ENCODE measurements at places on chromosomes 12 and 14.

- no peak for DNase-seq
These were observed 494 bp downstream of the TMTC3 start for GRCh38 chr12:88142610-88142991.

DNA sequence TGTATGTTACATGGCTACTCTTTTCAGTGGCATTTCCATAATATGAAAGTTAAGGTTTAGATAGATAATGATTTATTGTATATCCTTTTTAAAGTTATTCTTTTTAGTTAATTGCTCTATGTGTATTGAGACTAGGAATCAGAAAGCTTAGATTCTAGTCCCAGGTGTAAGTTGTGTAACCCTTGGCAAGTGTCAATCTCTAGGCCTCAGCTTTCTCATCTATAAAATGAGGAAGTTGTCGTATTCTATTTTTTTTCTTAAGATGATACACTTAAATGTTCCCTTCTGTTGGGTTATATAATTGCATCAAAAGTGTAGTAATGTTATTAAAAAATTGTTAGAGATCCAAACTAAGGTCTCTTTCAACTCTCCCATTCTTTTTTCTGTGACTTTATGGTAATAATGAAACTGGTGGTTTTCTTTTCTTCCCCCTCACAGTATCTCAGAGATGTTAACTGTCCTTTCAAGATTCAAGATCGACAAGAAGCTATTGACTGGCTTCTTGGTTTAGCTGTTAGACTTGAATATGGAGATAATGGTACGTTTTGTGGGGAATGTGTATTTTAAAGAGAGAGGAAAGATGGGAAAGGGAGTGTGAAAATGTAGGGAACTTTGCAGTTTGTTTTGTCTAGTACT is 4.1 kb downstream of the RTRAF start:
- DNase-seq, result no peak

- no peak for DNase-seq
These were observed 32.6 kb downstream of the NGB start for GRCh38 chr14:77238356-77238755.

GRCh38 chr12:20370014-20370386 is 1.7 kb downstream of the PDE3A start:
- no peak for DNase-seq

DNA sequence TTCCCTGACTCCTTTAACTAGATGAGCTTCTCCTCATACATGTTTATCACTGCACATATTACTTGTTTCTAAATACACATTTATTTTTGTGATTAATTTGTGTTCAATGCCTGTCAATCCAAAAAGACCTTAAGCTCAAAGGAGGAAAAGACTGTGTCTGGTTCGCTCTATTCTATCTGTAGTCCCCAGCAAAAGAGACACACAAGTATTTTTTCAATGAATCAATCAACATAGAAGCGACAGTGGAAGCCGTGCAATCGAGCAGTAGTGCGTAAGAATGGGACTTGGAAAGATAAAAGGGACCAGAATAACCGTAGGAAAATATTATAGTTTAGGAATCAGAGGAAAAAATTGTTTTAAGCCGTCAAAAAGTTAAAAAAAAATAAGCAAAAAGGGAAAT is 951 bp downstream of the WDHD1 start:
- no peak for DNase-seq

GRCh38 chr12:95336387-95337067 is 118.9 kb downstream of the VEZT start:
- no peak for DNase-seq

GRCh38 chr14:72617391-72618031 is 276.4 kb downstream of the DPF3 start:
- no peak for DNase-seq

GRCh38 chr14:24910408-24910986 is 139.4 kb downstream of the STXBP6 start:
- DNase-seq, result no peak

- no peak for DNase-seq
These were observed 2.7 kb downstream of the CREBL2 start for GRCh38 chr12:12614342-12614741.

- no peak for DNase-seq
These were observed 12.6 kb upstream of the PTPRR start for GRCh38 chr12:70933133-70933532.

GRCh38 chr14:38108681-38109080 is 99.0 kb upstream of the SSTR1 start:
- no peak for DNase-seq

- no peak for DNase-seq
These were observed 161.7 kb upstream of the RMST start for GRCh38 chr12:97300891-97301290.

DNA sequence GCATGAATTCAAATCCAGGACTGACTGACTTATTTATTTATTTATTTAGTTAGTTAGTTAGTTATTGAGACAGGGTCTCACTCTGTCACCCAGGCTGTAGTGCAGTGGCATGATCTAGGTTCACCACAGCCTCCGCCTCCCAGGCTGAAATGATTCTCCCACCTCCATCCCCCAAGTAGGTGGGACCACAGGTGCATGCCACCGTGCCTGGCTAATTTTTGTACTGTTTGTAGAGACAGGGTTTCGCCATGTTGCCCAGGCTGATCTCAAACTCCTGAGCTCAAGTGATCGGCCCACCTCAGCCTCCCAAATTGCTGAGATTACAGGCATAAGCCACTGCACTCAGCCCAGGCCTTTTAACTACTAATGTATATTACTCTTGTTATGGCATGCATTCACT is 36.0 kb downstream of the BTG1 start:
- no peak for DNase-seq

DNA sequence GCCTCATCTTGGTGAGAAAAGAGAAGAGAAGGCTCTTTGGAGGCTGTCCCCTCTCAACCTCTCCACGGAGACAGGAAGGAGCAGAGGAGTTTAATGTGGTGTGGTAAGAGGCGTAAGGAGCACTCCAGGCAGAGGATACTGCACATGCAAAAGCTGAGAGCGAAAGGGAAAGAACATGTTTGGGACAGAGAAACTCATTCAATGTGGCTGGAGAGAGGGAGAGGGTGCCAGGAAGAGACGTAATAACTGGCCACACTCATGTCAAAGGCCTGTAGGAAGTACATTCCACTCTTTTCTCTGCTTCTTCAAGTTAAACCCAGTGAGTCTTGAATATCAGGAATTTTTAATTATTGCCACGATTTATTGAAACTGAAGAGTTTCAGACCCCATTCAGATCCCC is 12.0 kb downstream of the VDR start:
- DNase-seq, result no peak

DNA sequence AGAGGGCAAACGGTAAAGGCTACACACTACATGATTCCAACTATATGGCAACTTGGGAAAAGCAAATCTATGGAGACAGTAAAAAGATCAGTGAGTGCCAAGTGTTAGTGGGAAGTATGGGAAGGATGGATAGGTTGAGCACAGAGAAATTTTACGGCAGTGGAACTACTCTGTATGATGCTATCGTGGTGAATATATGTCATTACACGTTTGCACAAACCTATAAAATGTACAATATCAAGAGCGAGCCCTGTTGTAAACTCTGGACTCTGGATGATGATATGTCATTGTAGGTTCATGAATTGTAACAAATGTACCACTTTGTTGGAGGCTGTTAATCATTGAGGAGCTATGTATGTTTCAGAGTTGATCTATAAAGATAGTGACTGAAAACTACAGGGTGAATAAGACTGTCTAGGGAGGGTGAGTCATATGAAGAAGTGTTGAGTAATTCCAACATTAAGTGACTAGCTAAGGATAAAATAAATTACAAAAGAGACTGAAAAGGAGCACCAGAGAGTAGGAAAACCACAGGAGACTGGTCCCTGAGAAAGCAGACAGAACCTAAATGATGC is 349.2 kb upstream of the LMO3 start:
- no peak for DNase-seq

GRCh38 chr12:101571105-101571504 is 23.7 kb upstream of the MYBPC1 start:
- no peak for DNase-seq

- no peak for DNase-seq
These were observed 27.9 kb upstream of the DICER1 start for GRCh38 chr14:95185033-95185766.

- DNase-seq, result no peak
These were observed 7.2 kb downstream of the CD4 start for GRCh38 chr12:6796576-6796975.

DNA sequence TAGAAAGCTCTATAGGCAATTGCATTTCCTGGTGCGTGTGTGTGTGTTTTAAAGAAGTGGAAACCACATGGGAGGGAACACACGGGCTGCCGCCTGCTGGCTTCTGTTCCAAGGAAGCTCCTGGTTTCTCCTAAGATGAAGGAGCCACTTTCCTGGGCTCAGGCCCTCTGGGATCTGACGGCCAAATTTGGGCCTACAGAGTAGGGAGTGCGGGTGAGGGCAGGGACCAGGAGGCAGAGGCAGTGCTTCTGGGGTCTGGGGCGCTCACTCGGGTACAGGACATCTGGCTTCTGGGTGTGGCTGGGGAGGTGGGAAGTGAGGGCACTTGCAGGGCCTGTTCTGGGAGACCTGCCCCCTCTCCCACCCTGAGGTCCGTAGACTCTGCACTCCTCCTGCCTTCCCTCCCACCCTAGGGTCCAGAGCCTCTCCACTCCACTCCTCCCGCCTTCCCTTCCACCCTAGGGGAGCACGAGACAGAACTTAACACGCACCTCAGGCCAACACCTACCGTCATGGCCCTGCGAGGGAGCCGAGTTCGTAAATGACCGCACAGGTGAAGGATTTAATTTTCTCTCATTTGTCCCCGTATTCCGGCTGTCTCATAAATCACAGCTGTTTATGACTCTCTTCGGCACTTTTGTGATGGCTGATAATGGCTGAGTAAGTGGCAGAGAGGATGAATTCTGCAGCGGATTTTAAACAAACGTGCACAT is 127.7 kb downstream of the KIF26A start:
- no peak for DNase-seq

GRCh38 chr14:50530794-50531365 is 1.5 kb downstream of the MAP4K5 start:
- DNase-seq, result no peak

GRCh38 chr12:112590281-112590680 is 171.5 kb downstream of the PTPN11 start:
- DNase-seq, result no peak

GRCh38 chr14:105908481-105908911 is 382.1 kb downstream of the TMEM121 start:
- no peak for DNase-seq

DNA sequence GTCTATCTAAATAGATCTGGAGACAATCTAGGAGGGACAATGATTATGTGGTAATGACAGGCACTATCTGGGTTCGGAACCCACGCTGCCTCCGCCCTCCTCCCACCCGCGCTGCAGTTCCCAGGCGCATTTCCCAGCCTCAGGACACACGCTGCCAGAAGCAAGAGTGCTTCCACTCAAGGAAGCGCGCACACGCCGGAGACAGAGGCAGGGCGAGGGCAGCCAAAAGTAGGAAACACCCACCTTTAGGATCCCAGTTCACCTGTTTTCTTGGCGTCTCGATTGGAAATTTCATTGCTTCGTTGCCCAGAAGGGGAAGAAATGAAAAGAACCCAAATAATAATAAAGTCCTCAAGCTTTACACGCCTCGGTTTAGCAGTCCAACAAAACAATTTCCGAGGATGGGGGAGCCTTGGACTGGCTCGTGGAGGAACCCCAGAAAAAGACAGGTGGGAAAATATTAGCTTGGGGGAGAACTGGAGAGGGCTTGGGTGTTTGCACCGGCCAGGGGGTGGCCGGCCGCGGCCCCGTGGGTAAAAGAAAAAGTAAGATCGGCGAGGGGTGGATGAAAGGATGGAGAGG is 474 bp downstream of the KCNK10 start:
- no peak for DNase-seq

DNA sequence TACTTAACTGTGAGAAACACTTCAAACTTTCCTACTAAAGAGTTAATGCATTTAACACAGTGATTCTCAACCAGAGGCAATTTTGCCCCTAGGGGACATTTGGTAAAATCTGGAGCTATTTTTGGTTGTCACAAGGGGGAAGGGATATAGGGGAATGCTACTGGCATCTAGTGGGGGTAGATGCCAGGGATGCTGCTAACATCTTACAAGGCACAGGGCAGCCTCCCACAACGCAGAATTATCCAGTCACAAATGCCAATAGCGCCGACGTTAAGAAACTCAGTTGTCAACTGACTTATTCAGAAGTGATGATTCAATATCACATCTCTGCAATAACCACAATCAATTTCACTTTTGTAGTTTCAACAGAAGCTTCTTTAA is 2.0 kb downstream of the EEA1 start:
- peak; percentile 26 for DNase-seq

GRCh38 chr12:113569806-113570205 is 98.1 kb upstream of the LHX5 start:
- DNase-seq, result no peak

DNA sequence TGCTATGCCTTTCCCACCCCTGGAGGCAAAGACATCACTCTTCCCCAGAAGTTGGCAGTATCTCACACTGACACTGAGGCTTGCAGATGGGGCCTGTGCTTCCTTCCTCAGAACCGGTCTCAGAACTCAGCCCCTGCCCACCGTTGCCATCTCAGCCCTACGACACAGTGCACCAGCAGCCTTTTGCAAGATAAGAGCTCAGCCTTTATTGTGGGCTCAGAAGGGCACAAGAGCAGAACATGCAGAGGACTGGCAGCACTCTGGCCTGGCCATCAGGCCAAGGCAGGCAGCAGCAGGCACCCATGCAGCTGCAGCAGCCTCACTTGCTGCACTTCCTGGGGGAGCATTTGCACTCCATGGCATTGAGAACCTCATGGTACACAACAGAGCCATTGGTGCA is 3.6 kb upstream of the ANO2 start:
- DNase-seq, result no peak

DNA sequence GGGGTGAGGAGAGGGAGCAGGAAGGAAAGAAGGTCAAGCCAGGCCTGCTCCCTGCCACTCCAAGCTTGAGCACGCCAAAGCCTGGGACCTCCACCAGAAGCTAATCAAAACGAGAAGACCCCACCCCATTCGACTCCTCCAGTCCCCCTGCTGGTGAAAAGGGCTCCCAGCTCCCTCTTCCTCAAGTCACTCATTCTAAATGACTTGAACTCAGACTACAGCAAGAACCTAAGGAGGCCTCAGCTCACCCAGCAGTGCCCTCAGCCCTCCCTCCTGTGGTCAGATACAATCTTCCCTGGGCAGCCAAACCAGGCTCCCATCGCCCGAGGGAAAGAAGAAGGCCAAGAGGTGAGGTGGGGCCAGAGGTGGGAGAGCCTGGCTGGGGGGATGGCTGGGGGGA is 17.4 kb downstream of the HDAC7 start:
- no peak for DNase-seq

- no peak for DNase-seq
These were observed 15.8 kb downstream of the CD9 start for GRCh38 chr12:6215932-6216494.

DNA sequence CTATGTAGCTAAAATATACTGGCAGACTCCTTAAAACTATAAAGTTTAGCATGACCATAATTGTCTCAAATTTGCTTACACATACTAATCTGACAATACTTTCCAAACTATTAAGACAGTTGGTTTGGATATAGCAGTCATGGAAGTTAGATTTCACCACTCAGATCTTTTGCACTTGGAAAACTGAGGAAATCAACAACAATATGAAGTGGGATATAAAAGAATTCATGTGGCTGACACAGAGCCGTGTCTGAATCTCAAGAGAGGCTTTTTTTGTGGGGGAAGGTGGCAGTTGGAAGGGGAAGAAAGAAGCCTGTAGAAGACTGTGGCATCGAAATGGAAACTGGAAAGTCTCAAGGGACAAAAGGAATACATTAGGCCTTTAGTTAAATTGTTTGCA is 166.6 kb upstream of the FLRT2 start:
- DNase-seq, result no peak

GRCh38 chr12:40336573-40337199 is 111.9 kb downstream of the LRRK2 start:
- no peak for DNase-seq

- DNase-seq, result no peak
These were observed 3.7 kb upstream of the RNASE9 start for GRCh38 chr14:20564501-20564997.

Data from stimulated activated CD4-positive, alpha-beta T cell treated with anti-CD3 and anti-CD28 coated beads, Interleukin-1b, Interleukin-23, amount 100 ng/mL, for 4 hours (primary cell).